ENCODE measurements at places on chromosomes 4 and X. TPM values are rescaled to one million over a fixed set of nuclear protein-coding genes. Genes with fewer than 3 reads are reported as not detected.

MAB21L2 gene
- polyA plus RNA-seq: 0.07 TPM

GLRA3 gene
- polyA plus RNA-seq: not detected

GLRB gene
- polyA plus RNA-seq: not detected

CT45A2 gene
- polyA plus RNA-seq: not detected

TCEAL5 gene
- polyA plus RNA-seq: not detected

ANXA10 gene
- not detected for polyA plus RNA-seq

RNF212 gene
- not detected for polyA plus RNA-seq

SASH3 gene
- polyA plus RNA-seq: 148 TPM

CETN2 gene
- polyA plus RNA-seq: 27.7 TPM

MED12 gene
- polyA plus RNA-seq: 12.8 TPM

LEF1 gene
- 20.6 TPM for polyA plus RNA-seq

CT83 gene
- polyA plus RNA-seq: not detected

ANK2 gene
- 3.1 TPM for polyA plus RNA-seq

CT45A3 gene
- not detected for polyA plus RNA-seq

Data from GM12878 (cell line).